ENCODE measurements at places on chromosomes 11 and 22. TPM values are rescaled to one million over a fixed set of nuclear protein-coding genes. Genes with fewer than 3 reads are reported as not detected.

- no peak for DNase-seq
Observed at GRCh38 chr11:57276971-57277675, 40.1 kb upstream of the APLNR start.

Gene MAPK8IP2
- 0.87 TPM for polyA plus RNA-seq

Gene OR10G8
- not detected for polyA plus RNA-seq

DNA sequence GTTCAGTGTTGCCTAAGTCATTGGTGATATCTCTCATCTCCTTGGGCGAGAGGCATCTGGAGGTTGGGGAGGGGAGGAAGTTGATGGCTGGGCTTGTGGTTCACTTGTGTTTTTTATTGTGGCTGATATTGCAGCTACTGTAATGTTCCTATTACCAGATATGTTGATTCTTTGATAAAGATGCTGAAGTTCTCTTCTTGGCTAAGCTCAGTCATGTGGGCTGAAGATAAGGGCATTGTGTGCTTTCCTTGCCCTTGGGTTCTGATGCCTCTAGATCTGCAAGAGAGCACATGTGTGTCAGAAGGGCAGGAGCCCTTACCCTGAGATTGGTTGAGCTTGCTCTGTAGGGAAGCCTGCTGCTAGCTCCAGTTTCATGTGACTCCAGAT is 12.0 kb downstream of the STX3 start:
- no peak for DNase-seq

DNA sequence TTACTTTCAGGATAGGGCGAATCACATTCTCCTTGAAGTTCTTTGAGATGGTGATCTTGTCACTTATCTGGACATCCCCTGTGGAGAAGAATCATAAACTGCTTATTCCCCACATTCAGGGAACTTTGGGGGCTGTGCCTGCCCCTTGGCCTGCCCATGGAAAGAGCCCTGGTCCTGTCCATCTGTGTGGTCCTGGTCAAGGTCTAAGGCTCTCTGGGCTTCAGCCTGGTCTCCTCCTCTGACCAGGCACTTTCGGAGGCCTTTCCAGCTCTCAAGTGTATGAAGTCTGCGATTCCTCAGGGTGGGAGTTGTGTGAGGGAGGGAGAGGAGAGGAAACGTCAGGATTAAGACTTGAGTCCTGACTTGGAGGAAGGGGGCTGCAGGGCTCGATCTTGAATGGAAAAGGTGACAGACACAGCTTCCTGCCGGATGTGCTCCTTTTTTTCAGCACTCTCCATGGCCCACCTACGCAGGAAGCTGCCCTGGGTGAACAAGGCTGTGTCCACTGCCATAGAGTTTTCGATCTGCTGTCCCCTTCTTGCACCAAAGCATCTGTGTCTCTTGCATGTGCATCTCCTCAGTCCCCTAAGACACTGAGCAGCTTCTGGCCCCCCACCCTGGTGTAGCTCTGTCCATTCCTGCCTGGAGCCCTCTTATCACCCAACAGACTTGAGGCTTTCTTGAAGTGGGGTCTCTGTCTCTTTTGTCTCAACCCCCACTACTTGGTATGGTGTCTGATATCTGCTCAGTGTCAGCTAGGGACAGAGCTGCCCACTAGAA is 50.8 kb upstream of the PHOX2A start:
- no peak for DNase-seq

DNA sequence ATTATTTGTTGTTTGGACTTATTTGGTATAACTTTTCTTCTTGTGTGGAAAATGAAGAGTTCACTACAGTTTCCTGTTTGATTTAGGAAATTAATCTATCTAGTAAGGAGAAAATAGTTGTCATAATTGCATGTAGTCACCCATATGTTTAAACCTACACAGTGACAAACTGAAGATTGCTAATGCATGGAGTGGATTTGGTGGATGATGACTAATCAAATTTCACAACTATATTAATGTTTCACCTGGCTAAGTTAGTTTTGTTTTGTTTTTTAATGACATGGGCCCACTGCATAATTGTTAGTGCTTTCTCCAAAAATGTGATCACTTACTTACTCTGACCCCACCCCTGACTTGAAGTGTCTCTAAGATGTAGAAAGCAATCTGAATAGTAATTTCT is 170.6 kb downstream of the DYNC2H1 start:
- DNase-seq: no peak

DNA sequence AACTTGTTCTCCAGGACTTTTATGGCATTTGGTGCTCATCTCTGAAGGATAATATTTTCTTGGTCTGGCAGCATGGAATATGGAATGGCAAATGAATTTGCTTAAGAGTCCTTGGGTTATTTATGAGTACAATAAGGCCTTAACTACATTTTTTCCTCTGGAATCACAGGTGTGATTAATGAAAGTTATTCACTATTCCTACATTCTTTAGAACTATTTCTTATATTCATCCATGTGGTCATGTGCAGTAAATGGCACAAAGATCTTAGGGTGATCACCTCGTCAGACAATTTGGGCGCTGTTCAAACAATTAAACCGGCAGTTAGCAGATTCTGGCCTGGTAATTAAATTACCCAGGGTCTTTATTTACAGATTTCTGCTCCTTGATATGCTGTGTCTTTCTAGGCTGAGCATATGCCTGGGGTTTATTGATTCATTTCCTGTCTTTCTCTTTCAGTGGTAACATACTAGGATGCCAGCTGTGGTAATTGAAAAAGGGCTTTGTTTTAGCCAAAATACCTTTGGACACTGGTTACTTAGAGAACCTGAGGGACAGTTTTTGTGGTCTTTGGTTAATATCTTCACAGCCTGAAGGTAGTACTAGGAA is 31.6 kb downstream of the SIK2 start:
- DNase-seq: no peak

GRCh38 chr11:342328-342727 is 21.7 kb upstream of the IFITM3 start:
- DNase-seq: no peak

Gene BTG4
- polyA plus RNA-seq: not detected

GRCh38 chr11:59427068-59427382 is 812 bp upstream of the OR5A2 start:
- no peak for DNase-seq

DNA sequence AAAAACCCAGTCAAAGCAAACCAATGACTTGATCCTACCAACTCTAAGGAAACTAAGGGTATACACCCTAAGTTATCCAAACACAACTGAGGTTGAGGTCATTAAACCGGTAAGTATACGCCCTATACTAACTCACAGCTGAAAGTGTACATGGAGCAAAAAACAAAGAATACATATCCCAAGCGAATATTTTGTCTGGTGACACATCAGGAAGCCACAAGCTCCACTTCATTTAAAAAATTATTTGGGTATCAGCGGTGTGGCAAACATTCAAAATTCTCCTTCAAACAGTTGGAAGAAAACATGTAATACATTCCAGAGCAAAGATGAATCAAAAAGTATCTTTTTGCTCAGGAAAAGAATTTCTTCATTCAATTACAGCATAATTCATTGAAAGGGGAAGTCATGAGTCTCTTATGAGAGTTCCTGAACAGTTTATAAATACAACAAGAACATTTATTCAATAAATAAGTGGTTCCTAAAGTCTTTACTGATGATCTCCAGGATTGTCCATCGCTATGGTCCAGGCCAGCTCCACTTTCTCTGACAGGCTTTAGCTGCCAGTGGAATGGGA is 4.5 kb upstream of the JAML start:
- no peak for DNase-seq

Gene TST
- polyA plus RNA-seq: 47.9 TPM
